ENCODE measurements at places on chromosomes 3 and 15. TPM values are rescaled to one million over a fixed set of nuclear protein-coding genes. Genes with fewer than 3 reads are reported as not detected.

GRCh38 chr3:40287248-40287647 is 22.3 kb upstream of the EIF1B start:
- no peak for DNase-seq

- DNase-seq: no peak
Observed at GRCh38 chr3:10557781-10558373, 52.5 kb upstream of the ATP2B2 start.

DNA sequence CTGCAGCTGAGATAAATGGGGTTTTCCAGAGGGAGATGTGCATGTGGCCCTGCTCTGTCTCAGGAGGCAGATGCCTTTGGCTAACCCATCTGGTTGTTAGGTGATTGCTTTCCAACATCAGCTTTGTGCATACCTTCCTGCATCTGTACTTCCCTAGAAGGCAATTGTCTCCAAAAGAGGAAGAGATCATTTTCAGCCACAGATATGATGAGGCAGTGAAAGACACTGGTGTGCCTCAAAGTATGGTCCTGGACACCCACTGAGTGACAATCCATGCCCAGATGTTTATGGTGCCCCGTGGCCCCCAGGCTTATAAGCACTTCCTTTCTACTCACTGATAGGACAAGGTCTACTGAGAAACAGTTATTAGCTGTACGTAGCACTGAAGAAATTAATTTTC is 117.5 kb upstream of the NR2F2 start:
- no peak for DNase-seq

GRCh38 chr3:23758253-23758838 is 47.4 kb upstream of the UBE2E1 start:
- DNase-seq: no peak

DNA sequence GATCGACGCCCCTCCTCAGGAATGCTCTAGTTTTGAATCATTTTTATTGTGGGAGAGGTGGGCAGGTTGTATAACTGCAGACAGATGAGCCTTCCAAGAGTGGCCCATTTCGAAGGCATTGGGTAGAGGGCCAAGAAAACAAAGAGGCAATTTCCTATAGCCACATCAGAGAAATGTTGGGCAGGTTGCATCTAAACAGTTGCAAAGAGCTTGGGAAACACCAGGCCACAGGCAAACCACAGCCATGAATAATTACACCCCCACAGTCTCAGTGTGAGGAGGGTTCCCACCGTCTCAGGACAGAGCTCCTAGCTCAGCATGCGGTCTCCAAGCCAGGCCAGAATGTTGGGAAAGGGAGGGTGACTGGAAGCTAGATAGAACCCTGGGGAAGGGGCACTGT is 257.3 kb downstream of the ABHD5 start:
- DNase-seq: no peak

DNA sequence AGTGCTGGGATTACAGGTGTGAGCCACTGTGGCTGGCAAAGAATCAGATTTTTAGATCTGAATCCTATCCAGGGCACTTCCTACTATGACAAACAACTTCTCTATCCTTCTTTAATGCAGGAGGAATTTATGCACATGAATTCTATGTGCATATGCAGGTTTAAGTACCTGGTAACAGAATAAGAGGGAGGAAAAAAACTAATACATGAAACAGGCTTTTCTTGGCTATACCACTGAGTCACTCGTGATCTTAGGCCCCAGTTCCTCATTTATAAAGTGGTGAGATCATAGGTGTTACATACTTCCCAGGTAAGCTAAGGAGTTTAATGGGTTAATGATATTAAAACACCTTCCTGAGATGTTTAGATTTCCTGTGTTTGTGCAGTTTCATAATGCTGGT is 108.2 kb downstream of the TP63 start:
- DNase-seq: no peak

- no peak for DNase-seq
Observed at GRCh38 chr15:100903168-100903554, 16.0 kb upstream of the LRRK1 start.

DNA sequence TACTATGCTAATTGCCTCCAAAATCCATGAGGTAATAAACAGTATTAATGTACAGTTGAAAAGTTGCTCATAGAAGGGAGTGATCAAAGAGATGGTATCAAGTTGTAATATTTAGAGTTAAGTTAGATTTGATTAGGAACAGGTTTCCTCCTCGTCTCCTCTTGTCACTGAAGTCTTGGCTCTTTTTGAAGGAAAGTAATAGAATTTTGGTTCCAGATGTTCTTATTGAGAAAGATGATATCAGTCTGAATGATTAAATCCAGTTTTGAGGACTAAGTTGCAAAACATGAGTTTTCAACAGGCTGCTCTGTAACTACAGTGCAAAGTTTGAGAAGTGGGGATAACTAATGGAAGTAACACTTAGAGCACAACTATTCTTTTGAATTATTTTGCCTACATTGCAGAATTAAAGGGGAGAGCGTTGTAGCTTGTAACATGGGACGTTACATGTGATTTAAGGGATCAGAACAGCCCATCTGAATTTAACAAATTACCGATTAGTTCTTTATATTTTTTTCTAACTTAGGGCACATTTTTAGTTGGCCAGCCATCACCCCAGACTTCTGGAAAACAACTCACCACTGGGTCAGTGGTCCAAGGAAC is 48.3 kb downstream of the MAP6D1 start:
- DNase-seq: no peak

DNA sequence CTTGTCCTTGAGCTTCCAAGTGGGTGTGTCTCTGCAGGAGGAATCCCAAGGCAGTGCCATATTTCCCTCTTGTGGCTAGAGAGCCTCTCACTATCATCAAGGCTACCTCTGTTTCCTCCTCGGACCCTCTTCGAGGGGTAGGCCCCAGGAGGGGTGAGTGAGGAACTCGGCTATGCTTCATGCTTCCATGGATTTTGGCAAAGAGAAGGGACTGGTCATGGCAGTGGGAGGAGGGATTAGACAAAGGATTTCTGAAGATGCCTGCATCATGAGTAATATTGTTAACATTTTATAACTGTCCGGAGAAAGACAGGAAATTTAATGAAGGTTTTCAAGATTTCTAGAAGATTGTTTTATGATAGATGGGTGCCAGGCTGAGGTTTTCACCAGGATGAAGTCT is 241.5 kb downstream of the CLSTN2 start:
- no peak for DNase-seq

DNA sequence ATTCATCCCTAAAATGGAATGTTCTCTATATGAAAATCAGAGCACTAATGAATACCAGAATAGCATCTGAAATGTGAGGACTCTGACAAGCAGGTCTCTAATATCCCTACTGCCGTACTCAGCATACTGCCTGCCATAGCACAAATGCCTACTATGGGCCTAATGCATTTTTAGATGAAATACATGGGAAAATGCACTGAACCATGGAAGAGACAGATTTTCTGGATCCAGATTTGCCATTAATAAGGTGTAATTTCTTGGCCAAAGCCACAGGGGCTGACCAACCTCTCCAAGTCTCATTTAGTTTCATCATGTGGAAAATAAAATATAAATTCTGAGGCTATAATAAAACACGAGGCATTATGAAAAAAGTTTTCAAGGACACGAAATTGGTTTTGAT is 123.8 kb downstream of the CBLB start:
- no peak for DNase-seq

GRCh38 chr15:38312190-38312589 is 59.6 kb downstream of the SPRED1 start:
- DNase-seq: no peak

DNA sequence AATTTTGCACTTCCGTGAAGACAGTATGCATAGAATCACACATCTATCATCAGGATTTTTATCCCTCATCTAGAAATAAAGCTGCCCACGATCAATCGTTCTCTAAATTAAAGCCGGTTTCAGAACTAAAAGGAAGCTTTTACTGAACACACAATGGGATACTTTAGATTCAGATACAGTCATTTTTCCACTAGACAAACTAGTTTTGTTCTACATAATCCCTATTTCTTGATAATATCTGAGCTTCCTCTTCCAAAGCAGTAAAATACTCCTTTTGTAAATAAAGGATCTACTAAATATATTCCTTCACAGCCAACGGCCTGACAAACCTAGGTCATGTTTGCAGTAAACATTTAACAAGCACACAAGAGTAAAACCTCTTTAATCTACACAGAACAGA is 2.0 kb upstream of the GANC start:
- no peak for DNase-seq

- no peak for DNase-seq
Observed at GRCh38 chr3:157237886-157238285, 77.9 kb upstream of the CCNL1 start.

DNA sequence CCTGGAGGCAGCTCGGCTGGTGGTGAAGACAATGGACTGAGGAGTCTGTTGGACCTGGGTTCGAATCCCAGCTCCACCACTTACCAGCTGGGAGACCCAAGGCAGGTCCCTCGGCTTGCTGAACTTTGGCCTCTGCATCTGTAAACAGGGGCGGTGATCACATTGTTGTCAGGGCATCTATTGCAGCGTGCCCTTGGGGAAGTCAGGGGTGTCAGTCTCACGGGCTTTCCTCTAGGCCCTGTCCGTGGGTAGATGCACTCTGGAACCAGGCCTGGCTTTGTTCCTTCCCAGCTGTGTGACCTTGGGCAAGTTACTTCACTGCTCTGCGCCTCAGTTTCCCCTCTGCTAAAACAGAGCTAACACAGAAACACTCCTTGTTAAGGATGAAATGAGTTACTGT is 68.8 kb upstream of the SLC6A6 start:
- DNase-seq: no peak

- DNase-seq: no peak
Observed at GRCh38 chr3:178618197-178618596, 82.0 kb downstream of the KCNMB2 start.

DNA sequence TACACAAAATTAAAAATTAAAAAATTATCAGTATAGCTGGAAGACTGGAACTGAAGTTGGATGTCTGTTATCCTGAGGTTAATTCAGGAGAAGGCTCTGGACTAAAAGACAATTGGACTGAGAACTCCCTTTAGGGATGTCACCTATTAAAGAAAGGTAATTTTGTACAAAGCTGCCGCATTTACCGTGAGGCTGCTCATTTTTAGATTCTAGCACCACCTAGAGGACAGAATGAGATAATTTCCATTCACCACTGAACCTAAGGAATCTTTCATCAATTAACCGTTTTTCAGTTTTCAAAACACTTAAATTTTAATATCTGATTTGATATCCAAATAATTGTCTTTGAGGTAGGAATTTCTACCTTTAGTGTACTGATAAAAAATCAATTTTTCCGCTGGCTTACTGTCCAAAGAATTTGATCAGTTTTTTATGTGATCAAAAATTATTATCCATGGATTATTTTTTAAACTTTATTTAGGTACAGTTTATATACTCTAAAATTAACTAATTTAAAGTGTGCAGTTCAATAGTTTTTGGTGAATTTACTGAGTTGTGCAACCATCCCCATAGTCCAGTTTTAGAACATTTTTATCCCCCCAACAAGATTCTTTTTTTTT is 106.7 kb upstream of the TNIK start:
- no peak for DNase-seq

Gene GASK1A
- 3.2 TPM for total RNA-seq

Gene SCN11A
- total RNA-seq: not detected

Gene IL20RB
- total RNA-seq: 0.71 TPM

Gene XCR1
- 0.06 TPM for total RNA-seq

Gene GRK7
- total RNA-seq: not detected

Gene FRMD4B
- 2.9 TPM for total RNA-seq

Gene METTL6
- total RNA-seq: 7.5 TPM

Gene TGM5
- total RNA-seq: 0.78 TPM

Gene PRTG
- 1.1 TPM for total RNA-seq

Gene NCK1
- total RNA-seq: 33.4 TPM
